ENCODE measurements at places on chromosomes 12 and 14. TPM values are rescaled to one million over a fixed set of nuclear protein-coding genes. Genes with fewer than 3 reads are reported as not detected.

CCND2 gene
- total RNA-seq = 261 TPM

OTOGL gene
- total RNA-seq = 0.39 TPM

NPC2 gene
- 150 TPM for total RNA-seq

DNA sequence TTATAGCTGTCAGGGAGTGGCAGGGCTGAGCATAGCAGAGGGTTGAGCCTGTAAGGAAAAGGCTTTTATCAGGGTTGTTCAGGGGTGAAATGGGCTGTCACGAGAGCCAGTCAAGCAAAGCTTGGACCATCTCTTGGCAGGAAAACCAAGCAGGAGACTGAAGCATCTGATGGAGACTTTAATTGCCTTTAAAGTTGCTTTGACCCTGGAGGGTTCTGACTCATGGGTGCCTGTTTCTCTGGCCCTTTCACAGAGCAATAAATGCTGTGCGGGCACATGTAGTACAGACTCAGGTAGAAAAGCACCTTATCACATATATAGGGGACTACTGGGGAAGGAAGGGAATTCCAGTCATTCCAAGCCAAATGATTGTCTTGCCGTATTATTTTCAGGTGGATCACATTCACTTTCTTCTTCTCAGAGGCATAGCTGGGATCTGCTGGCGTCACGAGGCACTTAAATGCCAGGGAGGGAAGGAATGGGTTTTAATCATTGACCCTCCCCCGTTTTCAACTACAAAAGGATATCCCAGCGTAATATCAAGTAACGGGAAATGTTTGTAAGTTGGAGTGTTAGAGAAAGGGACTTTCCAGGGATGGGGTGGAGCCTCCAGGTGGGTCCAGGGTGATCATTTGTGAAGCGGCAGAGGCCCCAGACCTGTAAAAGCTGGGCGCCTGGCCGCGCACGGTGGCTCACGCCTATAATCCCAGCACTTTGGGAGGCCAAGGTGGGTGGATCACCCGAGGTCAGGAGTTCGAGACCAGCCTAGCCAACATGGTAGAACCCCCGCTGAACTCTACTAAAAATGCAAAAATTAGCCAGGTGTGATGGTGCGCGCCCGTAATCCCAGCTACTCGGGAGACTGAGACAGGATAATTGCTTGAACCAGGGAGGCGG is 34.9 kb downstream of the PLEKHD1 start:
- no peaks in the 10 kb centered on the region for H3K27me3 ChIP-seq
- H3K4me3 ChIP-seq = no peak overlapping the region
- 0 out of 2 replicates have a peak, but pooled peaks cover 3% of the 10 kb centered on the region for H3K36me3 ChIP-seq

DNA sequence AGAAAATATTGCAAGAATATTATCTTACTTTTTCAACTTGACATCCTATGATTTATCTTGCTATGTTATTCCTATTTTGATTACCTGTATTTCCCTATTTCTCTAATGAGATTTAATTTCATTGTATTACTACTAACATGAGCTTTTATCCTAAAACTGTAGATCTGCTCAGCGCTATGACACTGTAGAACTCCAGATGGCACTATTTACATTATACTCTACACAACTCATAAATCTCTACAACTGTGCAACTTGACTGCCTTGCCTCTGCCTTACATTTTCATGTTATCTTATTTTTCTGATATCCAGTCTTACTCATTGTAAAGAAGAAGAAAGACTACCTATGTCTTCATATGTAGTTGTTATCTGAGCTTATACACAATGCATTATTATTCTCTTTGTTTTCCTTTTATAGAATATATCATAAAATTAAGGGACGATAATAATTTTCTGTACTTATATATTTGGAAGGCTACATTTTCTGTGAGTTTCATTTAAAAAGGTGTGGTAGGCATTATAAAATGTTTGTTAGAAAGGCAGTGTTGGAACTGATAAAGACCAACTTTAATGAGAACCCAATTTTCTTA is 24.1 kb downstream of the NUP37 start:
- no peak for DNase-seq
- H3K4me3 ChIP-seq = no peak overlapping the region
- H3K27me3 ChIP-seq = no peaks in the 10 kb centered on the region
- H3K27ac ChIP-seq = no peak overlapping the region

- no peak overlapping the region for H3K4me3 ChIP-seq
- H3K36me3 ChIP-seq = no peaks in the 10 kb centered on the region
- H3K27ac ChIP-seq = no peak overlapping the region
- peaks cover 6% of the 10 kb centered on the region for H3K4me1 ChIP-seq
Observed at GRCh38 chr12:72018036-72018435, 79.4 kb downstream of the TPH2 start.

DNA sequence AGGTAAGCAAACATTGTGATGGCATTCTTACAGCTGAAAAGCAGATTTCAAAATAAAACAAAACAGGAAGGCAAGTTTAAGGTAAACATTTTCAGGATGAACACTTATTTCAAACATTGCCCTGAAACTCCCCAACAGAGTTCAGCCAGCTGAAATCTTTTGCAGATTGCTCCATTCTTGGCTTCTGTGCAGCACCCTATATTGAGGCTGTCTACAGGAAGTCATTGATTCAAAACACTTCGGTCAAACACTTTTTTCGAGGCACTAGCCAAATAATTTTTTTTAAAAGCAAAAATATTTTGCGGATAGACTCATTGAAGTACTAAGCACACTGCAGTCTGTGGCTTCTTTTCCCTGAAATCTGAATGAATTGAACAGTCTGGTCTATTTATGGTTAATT is 318.1 kb upstream of the PDE3A start:
- H3K27ac ChIP-seq = no peak overlapping the region
- no peaks in the 10 kb centered on the region for H3K4me1 ChIP-seq
- H3K36me3 ChIP-seq = no peaks in the 10 kb centered on the region
- no peaks in the 10 kb centered on the region for H3K27me3 ChIP-seq

DNA sequence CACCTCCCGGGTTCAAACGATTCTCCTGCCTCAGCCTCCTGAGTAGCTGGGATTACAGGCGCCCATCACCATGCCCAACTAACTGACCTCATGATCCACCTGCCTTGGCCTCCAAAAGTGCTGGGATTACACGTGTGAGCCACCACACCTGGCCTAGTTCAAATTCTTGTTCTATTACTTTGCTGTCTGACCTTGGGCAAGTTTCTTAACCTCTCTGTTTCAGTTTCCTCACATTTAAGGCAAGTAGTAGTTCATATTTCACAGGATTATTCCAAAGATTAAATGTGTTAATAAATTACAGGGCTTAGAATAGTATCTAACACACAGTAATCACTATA is 10.9 kb downstream of the RXYLT1 start:
- peaks cover 7% of the 10 kb centered on the region for H3K4me1 ChIP-seq
- H3K27ac ChIP-seq = no peak overlapping the region
- H3K4me3 ChIP-seq = no peak overlapping the region

DNA sequence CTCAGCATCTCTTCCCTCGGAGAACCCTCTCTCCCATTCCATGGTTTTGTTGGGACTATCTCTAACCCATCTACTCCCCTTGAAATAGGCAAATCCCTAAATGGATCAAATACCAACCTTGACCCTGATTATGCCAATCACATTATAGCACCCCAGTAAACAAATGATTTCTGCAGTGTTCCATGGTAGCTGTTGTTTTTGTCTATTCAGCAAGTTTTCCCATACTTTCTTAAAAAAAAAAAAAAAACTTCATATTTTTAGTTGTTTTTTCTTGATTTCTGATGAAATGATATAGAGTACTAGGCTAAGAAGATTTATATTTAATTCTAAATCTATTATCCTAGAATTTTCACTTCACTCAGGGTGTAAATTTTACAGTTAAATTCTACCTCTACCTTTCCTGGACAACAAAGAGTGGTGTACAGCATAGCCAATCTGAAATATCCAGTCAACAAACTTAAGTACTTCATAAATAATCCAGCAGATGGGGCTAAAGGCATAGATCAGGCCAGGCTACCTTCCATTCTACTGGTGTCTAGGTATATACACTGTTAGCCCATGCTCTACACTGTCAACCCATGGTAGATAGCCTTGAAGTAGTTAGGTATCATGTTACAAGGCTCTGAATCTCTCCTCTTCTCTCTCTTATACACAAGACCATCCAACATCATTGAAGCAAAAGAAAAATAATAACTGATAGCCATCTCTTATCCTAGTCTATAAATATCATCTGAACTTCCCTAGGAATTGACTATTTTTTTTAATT is 82.2 kb downstream of the PLEKHG7 start:
- no peak for DNase-seq
- peaks cover 8% of the 10 kb centered on the region for H3K36me3 ChIP-seq
- no peak overlapping the region for H3K4me3 ChIP-seq
- peaks cover 4% of the 10 kb centered on the region for H3K4me1 ChIP-seq
- H3K27me3 ChIP-seq = no peaks in the 10 kb centered on the region

- H3K4me1 ChIP-seq = no peaks in the 10 kb centered on the region
- DNase-seq = no peak
- H3K36me3 ChIP-seq = peaks cover 58% of the 10 kb centered on the region
- no peak overlapping the region for H3K4me3 ChIP-seq
- peaks cover 2% of the 10 kb centered on the region for H3K27me3 ChIP-seq
Observed at GRCh38 chr12:34215213-34215892, 193.1 kb downstream of the ALG10 start.

NGB gene
- 0.33 TPM for total RNA-seq

CRY1 gene
- total RNA-seq = 23.1 TPM

NINJ2 gene
- 0.42 TPM for total RNA-seq

DNA sequence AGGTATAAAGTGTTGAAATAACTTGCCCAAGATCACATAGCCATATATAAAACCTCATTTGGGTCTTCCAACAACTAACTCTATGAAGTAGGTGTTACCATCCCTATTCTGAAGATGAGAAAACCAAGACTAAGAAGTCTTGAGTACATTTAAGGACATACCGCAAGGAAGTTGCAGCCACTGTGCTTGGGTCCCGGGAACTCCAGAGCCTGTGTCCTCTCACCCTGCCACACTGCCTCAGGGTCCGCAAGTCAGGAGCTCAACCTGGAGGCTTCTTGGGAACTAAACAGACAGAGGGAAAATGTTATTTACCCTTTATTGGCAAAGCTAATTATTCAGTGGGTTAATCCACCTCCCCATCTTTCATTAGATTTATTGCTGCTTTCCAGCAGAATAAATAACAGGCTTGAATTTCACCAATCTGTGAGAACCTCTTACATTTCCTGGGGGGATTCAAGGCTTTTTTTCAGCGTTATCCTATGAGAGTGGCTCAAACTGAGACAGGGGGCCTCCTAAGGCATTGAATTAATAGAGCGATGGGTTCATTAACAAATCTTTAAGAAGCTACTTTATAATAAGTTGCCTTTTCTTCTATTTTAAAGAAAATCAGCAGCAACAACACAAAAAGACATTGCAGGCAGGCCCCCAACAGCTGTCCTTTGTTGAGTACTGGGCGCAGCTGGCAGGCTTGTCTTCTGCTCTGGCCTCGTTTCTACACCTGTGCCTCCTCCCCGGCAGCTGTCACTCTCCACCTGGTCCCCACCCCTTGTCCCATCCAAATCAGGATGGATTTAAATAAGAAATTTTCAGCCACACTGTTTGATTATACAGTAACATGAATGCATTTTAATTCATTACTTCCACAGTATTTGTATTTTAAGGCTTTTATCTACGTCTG is 25.3 kb downstream of the PHLDA1 start:
- no peak overlapping the region for H3K4me3 ChIP-seq
- peaks cover 14% of the 10 kb centered on the region for H3K36me3 ChIP-seq
- H3K4me1 ChIP-seq = peaks cover 28% of the 10 kb centered on the region
- no peak for DNase-seq

- no peaks in the 10 kb centered on the region for H3K36me3 ChIP-seq
- H3K4me3 ChIP-seq = peak overlapping the region; percentile 92
- H3K27me3 ChIP-seq = no peaks in the 10 kb centered on the region
- H3K27ac ChIP-seq = peak overlapping the region; percentile 15
- peaks cover 39% of the 10 kb centered on the region for H3K4me1 ChIP-seq
Observed at GRCh38 chr12:754473-754820, 2.1 kb downstream of the WNK1 start.

DNA sequence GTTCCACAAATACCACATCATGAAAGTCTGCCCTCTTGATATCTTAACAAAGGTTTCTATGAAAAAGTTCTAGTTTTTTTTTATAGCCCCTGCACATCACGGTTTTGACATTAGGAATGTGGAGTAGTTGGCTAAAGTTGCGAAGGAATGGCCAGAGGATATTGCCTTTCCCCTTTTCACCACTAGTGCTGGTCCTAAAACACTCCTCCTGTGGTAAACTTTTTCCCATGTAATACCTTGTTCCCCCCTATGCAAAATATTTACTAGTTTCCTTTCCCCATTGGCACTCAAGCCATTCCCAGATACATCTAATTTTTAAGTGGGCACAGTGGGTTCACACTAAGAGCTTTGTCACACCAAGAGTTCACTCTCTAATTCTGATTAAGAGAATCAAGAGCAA is 33.4 kb downstream of the R3HDM2 start:
- no peaks in the 10 kb centered on the region for H3K27me3 ChIP-seq
- peak overlapping the region; percentile 17 for H3K27ac ChIP-seq
- no peak overlapping the region for H3K4me3 ChIP-seq
- peaks cover 4% of the 10 kb centered on the region for H3K4me1 ChIP-seq
- DNase-seq = no peak
- peaks cover 5% of the 10 kb centered on the region for H3K36me3 ChIP-seq

DNA sequence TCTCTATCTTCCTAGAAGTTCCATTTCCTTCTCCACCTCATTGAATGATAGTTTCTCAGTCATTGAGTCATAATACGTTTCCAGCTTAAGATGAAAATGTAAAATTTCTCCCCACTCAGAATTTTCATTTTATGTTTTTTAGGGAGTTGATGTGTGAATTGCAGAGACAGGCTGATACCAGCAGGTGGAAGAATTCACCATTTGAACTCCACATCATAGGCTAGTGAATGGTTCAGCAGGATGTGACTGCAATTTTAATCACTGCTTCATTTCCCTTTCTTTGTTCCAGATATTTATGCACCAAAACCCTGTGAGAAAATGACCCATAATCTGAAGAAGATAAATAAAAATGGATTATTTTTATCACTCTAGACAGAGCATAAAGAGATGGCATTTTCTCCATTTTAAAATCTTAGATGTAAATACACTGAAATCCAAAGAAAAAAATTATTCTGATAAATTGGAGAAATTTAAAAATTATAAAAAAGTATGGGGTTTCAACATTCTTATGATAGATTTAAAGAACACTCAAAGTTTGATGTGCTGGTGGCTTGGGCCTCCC is 10.6 kb upstream of the PYGL start:
- no peak for DNase-seq
- H3K4me3 ChIP-seq = no peak overlapping the region
- no peaks in the 10 kb centered on the region for H3K36me3 ChIP-seq
- no peaks in the 10 kb centered on the region for H3K27me3 ChIP-seq
- H3K4me1 ChIP-seq = peaks cover 29% of the 10 kb centered on the region
- H3K27ac ChIP-seq = no peak overlapping the region

Data from WTC11 (cell line).